ENCODE measurements at places on chromosomes 13 and 19.

DNA sequence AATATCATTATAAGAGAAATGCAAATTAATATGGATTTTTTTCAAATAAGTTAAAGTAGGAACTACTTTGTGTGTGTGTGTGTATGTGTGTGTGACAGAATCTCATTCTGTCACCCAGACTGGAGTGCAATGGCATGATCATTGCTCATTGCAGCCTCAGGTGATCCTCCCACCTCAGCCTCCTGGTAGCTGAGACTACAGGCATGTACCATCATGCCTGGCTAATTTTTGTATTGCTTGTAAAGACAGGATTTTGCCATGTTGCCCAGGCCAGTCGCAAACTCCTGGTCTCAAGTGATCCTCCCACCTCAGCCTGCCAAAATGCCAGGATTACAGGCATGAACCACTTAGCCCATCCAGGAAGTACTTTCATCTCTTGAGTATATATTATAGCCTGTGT is 3.2 kb upstream of the ERVV-2 start:
- no peak for DNase-seq

DNA sequence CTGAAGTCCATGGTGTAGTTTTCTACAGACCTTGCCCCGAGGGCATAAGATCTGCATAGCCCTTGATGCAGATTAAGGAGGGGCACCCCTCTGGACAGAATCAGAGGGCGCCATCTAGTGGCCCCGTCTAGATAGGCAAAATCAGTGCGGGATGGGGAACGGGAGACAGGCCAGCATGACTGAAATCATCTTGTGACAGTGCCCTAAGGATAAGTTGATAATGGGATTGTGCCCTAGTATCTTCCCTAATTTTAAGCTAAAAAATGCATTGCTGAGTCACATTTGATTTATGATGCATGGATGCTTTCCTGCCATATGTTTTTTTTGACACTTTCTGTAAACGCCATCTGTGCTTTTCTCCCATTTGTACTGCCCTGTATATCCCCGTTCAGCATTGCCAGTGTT is 19.0 kb upstream of the GPI start:
- DNase-seq = peak; percentile 89

DNA sequence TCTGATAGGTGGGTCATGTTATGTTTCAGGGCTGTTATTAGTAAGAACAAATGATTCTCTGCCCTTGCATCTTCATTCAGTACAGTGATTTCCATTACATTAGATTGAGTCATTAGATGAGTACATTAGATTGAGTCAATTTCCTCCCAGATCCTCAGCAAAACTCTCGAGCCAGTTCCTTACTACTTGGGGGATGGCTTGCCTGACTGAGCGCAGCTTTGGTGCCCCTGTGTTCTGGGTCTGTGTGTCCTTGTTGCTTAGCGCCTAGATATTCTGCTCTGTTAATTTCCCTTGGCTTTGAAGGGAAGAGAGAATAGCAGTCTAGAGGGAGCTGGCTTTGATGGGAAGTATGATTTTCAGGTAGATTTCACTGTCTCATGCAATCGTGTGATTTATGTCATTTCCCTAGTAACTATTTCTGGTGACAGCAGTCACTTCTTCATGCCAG is 19.1 kb upstream of the SCEL start:
- no peak for DNase-seq

- no peak for DNase-seq
Observed at GRCh38 chr13:106635616-106636015, 67.7 kb upstream of the ARGLU1 start.

DNA sequence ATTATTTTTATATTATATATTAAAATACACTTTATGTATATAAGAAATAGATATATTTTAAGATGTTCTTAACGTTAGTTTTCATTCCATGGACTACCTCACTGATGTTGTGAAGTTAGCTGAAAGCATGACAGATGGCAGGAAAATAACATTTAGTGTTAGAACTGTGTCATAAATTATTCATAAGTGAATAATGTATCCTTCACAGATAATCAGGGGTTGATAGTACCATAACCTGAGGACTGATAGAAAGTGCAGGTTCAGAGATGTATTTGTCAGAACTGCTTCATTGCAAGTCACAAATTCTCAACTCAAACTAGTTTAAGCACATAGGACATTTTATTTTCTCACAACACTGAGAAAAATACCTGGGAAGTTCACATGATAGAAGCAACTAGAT is 14.6 kb upstream of the DIAPH3 start:
- DNase-seq = no peak

DNA sequence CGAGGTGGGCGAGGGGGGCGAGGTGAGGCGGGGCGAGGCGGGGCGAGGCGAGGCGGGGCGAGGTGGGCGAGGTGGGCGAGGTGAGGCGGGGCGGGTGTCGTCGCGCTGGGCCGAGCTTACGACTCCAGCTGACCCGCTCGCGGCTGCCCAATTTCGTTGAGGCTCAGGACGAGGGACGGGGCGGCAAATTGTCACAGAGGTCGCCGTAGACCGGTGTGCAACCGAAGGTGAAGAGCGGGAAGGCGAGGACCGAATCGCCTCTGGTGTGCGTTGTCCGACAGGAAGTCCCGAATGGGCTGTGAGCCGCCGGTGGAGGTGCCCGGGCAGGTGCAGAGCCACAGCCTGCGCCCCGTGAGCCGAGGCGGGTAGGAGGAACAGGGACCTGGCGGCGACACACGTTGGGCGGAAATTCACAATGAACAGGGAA is at the start of gene LACC1:
TSS of gene LACC1 (plus strand) at position 150 of the 427 bp plus-strand sequence. CDS start 1,082 bp downstream, outside the sequence.
- DNase-seq = no peak

- no peak for DNase-seq
Observed at GRCh38 chr19:2387367-2388288, 27.6 kb downstream of the TMPRSS9 start.

GRCh38 chr19:4014541-4015491 is 7.3 kb downstream of the PIAS4 start:
- peak; percentile 45 for DNase-seq

DNA sequence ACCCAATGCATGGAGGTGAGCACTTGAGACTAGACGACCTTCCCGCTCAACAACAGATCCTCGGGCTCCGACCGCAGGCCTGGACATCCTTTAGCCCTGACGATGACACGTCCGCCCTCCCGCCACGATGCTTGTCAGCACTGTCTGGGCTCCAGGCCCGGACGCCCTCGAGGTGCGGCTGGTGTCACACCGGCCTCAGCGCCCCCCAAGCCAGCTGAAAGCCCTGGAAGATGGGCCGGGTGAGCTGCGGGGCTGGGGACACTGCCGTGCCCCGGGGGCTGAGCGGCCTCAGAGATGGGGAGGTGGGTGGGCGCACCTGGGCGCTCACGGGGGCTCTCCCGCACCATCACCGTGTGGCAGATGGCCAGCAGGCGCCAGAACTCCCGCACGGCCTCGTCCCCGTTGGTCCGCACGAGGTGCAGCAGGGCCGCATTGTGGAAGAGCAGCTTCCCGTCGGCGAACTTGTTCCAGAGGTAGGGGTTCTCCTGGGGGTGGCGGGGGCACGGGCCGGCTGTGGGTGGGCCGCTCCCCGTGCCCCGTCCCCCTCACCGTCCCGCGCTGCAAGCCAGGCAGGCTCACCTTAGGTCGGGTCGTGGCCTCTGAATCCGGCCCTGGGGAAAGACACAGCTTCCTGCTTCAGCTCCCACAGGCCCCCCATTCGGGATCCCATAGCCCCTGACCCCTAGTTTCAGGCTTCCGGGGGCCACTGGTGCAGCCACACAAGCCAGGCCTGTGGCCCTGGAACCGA is 15.5 kb downstream of the ATP8B3 start:
- no peak for DNase-seq

DNA sequence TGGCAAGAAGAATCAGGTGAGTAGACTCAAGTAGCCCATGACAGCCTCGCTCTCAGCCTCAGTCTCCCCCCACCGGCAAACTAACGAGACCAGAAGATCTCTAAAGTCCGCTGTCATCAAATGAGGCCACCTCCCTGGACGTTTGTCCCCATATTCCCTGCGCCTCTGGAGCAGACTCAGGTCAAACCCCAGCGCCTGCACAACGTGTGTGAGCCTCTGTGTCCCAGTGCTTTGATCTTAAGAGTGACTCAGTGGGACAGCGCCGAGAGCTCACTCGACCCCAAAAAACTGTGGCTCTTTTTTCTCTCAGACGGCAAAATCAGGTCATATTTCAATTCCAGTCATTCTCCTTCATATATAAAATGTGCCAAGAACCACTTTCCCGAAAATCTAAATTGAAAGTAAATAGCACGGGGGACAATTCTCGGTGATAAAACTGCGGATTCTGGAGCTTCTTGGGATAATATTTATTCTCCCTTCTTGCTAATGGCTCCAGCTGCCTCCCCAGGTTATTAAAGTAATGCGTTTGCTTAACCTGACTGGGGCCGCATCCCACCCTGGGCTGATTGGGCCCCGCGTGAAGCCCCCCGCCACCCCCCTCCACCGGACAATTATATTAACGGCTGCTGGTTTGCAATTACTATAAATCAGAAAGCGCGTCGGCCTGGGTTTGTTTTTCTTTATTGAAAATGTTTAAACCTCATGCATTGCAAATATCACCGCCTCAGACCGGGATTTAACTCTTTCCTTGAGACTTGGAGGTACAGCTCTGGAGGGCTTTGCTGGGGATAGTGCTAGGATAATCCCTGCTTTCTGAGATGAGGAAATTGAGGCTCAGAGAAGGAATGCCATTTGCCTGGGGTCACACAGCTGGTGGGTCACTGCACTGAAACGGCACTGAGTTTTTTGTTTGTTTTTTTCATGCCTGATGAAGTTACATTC is 37.5 kb upstream of the ZNRF4 start:
- no peak for DNase-seq

DNA sequence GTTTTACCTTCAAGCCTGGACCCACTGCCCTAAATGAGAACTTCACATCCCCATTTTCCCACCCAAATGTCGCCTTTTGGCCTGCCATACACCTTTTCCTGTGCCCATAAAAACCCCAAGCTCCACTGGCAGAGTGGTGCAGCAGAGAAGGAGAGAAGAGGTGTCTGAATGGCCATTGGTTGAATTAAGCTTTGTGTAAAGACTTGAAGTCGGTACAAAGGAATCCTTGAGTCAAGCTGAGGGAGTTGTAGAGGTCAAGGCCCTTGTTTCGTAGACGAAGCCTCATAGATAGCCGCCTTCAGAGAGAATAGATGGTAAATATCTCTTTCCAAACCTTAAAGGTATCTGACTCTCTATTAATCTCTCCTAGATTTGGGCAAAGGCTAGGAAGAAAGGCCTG is 1479.2 kb upstream of the PRR20A start:
- DNase-seq = no peak

- peak; percentile 77 for DNase-seq
Observed at GRCh38 chr13:110138010-110138699, 168.8 kb downstream of the COL4A1 start.

- DNase-seq = no peak
Observed at GRCh38 chr19:7845390-7846154, 15.6 kb downstream of the EVI5L start.
